ENCODE measurements at places on chromosomes 11 and 22. TPM values are rescaled to one million over a fixed set of nuclear protein-coding genes. Genes with fewer than 3 reads are reported as not detected.

DNA sequence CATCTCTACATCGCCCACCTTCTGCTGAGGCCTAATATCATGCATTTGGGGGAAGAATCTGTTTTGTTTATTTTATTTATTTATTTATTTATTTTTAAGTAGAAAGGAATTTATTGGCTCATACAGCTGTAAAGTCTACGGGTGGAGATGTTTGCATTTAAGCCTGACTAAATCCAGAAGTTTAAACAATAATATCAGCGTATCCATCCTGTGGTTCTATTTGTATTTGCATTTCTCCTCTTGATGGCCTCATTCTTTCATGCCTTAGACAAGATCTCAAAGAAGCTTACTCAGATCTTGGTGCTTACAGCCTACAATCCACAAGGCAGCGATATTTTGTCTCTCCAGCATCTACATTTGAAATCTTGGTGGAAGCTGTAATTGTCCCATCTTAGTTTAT is 67.1 kb upstream of the CARD18 start:
- no peak for DNase-seq

DNA sequence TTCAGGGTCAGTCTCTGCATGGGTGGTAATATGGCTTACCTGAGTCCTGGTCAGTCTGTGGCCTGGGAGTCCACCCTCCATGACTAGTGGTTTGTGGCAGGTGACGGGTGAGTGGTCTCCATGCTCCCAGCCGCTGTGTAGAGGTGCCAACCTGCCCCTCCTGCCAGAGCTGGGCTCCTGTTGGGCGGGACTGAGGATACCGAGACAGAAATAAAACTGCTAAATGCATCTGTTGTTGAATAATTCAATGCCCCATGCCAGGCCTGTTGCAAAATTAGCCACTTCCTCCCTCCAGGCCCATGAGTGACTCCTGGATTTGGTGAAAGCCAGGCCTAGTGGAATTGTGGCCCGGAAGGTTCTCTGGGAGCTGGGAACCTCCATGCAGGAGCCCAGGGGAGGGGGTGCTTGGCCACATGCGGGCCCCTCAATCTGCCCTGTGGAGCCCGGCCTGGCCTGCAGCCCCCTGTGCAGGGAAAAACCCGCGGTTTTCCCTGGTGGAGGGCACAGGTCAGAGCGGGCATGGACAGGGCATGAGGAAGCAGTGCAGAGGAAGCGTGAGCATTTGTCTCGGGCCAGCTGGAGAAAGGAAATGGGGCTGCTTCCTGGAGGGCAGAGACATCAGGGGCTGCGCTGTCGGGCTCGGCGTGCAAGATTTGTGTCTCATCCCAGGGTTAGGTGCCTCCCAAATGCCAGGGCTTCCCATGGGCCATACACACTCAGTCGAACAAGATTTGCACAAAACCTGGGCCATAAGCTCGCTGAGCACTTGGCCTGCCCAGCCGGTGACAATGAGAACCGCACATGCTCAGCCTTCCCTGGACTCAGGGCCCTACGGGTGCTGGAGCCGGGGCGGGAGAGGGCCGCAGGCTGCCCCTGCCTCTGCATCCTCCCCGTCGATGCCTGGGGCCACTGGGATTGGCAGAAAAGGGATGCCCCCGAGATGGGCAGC is 66.9 kb downstream of the KCNQ1 start:
- DNase-seq = peak; percentile 1

GRCh38 chr11:96391698-96392307 is 2.0 kb downstream of the JRKL start:
- DNase-seq = no peak

- DNase-seq = no peak
Observed at GRCh38 chr11:112962579-112963367, 1.6 kb downstream of the NCAM1 start.

DNA sequence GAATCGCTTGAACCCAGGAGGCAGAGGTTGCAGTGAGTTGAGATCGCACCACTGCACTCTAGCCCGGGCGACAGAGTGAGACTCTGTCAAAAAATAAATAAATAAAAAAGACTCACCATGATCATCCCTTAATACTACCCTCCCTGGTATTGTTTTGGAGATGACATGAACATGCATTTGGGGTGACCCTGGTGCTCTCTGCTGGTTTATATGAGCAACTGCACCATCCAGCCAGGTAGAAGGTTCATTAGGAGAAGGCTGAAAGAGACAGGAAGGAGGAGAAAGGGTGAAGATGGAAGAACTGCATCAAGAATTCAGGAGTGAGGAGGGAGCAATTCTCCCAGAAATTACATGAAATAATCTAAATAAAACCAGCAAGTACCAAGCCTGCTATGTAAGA is 37.8 kb downstream of the SLC5A1 start:
- DNase-seq = peak; percentile 45

- no peak for DNase-seq
Observed at GRCh38 chr11:65645710-65646109, 7.8 kb downstream of the SIPA1 start.

- DNase-seq = no peak
Observed at GRCh38 chr22:39240831-39241793, 3.7 kb downstream of the PDGFB start.

DNA sequence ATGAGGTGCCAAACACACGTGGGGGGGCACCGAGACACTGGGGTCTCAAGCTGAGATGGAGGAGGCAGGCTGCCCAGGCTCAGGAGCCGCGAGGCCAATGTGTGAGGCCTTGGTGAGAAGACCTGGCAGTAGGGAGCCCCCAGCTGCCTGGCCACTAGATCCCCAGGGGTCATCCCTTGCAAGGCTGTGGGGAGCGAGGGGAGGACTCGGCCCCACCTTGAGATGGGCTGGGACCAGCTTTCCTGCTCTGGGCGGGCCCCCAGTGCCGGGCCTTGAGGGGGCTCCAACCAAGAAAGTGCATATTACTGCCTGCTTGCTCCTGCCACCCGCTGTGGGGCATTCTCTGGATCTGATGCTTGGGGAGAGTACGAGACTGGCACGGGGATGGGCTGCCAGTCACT is 107.0 kb downstream of the CTTN start:
- no peak for DNase-seq

DNA sequence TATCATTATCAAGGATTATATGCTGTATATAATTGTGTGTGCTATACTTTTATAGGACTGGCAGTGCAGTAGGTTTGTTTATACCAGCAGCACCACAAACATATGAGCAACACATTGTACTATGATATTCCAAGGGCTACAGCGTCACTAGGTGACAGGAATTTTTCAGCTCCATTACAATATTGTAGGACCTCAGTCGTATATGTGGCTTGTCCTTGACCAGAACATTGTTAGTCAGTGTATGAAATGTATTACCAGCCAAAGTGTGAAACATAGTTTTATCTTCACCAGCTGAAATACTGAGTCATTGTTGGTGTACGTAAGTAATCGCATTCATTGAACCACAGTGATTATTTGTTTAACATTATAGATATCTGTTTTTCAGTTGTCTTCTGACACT is 20.4 kb downstream of the JHY start:
- no peak for DNase-seq

- DNase-seq = no peak
Observed at GRCh38 chr22:24587948-24588347, 4.9 kb downstream of the LRRC75B start.

DNA sequence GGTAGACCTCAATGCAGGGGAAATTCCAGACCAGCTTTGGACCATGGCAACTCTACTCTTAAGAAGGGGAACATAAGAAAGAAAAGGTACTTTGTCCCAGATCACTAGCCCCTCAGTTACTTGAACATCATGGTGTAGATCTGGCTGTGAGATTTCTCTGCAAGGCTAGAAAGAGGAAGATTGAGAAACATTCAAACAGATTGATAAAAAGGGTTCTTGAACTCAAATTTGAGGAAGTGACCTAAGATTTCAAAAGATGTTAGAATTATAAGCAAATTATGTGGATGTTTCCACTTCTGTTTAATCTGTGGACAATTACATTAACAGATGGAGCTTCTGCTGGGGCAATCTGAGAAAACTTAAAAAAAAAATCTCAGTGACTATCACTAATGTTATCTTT is 21.8 kb upstream of the UPB1 start:
- peak; percentile 34 for DNase-seq

- DNase-seq = no peak
Observed at GRCh38 chr22:29979777-29980321, 96.9 kb downstream of the MTMR3 start.

- no peak for DNase-seq
Observed at GRCh38 chr11:83480811-83481210, 194.6 kb upstream of the CCDC90B start.

DNA sequence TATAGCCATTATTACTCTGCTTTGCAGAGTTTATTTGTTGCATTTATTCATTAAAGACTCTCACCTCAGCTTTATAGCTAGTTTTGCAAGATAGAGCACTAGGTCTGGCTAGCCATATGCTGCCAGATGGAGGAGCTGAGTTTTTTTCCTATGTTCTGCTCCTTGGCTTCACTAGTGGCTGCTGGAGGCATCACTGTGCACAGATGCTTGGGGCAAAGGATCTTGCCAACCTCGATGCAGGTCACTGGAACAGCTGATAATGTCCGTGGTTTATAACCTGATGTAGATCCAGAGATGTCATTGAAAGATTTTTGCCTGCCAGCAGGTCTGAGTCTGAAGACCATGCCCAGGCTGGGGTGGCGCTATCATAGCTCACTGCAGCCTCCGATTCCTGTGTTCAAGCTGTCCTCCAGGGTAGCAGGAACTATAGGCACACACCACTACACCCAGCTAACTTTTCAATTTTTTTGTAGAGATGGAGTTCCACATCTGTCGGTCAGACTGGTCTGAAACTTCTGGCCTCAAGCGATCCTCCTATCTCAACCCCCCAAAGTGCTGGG is 63.2 kb downstream of the PACS1 start:
- no peak for DNase-seq

- no peak for DNase-seq
Observed at GRCh38 chr22:37167176-37167980, 17.7 kb upstream of the IL2RB start.

GRCh38 chr11:12091956-12092558 is 18.3 kb upstream of the MICAL2 start:
- no peak for DNase-seq

GRCh38 chr11:114308689-114309089 is 12.5 kb downstream of the NNMT start:
- DNase-seq = no peak

DNA sequence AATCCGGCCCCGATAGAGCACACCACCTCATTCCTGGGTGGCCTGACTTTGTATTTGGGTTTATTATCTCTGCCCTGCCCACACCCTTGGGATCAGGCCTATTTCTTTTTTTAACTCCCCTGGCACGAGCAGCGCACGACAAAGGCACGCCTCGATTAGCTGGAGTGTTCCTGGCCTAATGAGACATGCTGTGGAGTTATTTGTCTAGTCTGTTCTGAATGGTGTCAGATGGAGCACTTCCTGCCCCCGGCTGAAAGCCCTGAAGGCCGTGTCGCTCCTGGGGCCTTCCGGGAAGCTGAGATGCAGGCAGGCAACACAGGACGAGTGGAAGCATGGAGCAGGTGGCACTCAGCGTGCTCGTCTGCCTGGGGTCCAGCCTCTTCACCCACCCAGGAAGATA is 47.1 kb downstream of the LARGE1 start:
- no peak for DNase-seq

GRCh38 chr11:116856423-116856822 is 19.0 kb upstream of the APOA1 start:
- DNase-seq = no peak

TUB gene
- total RNA-seq = 0.10 TPM

FOXR1 gene
- total RNA-seq = not detected

TIMM10 gene
- total RNA-seq = 39.6 TPM

CRYBB2 gene
- total RNA-seq = not detected

LYVE1 gene
- total RNA-seq = not detected

NXPE4 gene
- not detected for total RNA-seq

C11orf86 gene
- not detected for total RNA-seq

KCNJ11 gene
- 2.0 TPM for total RNA-seq

OR11H1 gene
- total RNA-seq = not detected

AMPD3 gene
- 85.5 TPM for total RNA-seq

TRIM48 gene
- not detected for total RNA-seq

Measured in B cell (primary cell).